ENCODE measurements at places on chromosomes 11 and 22.

DNA sequence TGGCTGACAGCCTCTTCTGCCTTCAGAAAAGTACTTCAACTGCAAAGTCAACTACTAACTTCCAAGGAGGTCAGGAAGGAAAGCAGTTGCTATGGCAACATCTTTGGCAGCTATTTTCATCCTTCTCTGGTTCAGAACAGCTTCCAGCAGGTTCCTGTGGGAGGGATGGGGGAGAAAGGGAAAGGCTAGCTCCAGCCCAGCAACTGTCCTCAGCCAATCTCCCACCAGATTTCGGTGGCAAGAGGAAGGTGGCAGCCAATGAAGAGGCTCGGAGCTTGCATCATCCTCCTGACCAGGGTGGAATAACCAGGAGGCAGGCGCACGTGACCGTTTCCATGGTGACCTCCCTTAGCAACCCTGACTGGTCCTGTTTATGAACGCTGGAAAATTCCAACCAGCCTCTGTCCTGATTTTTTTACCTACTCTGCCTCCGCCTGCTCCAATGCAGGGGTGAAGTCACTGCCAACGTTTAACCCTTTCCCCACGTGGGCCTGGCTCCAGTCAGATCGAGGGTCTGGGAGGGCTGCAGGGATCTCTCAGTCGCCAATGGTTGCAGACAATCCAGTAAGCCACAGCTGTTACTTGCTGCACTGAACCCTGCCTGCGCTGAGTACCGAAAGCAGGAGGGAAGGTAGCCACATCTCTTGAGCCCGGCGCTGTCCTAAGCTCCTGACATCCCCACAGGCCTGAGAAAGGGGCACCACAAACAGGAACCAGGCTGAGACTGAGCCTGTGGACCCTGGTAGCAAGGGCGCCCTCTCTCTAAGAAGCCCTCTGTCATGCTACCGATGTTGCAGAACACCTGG, 11.2 kb upstream of the MALAT1 start:
- peak; percentile 96 for DNase-seq

DNA sequence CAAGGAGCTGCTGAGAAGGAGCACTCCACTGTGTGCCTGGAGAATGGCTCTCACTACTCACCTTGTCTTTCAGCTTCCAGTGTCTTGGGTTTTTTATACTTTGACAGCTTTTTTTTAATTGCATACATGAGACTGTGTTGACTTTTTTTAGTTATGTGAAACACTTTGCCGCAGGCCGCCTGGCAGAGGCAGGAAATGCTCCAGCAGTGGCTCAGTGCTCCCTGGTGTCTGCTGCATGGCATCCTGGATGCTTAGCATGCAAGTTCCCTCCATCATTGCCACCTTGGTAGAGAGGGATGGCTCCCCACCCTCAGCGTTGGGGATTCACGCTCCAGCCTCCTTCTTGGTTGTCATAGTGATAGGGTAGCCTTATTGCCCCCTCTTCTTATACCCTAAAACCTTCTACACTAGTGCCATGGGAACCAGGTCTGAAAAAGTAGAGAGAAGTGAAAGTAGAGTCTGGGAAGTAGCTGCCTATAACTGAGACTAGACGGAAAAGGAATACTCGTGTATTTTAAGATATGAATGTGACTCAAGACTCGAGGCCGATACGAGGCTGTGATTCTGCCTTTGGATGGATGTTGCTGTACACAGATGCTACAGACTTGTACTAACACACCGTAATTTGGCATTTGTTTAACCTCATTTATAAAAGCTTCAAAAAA, 72.6 kb downstream of the NCAPD3 start:
- DNase-seq: no peak

DNA sequence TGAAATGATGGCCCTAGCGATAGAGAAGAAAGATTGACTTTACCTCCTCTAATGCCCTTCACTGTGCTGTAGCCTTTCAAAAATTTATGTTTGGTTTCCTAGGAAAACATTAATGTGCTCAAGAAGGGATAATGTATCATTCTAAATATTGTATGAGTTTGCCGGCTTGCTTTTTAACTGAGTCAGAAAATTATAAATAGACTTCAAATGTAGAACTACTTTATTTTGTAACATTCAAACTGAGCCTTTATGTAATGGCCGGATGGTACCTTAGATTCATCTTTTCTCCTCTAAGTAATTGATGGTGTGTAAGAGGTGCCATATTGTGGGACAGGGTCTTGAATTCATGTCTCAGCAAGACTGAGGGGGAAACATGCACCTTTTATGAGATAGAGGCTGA, 57.7 kb downstream of the BID start:
- DNase-seq: no peak

GRCh38 chr22:47307822-47308221, 545.4 kb downstream of the TBC1D22A start:
- no peak for DNase-seq

- no peak for DNase-seq
Observed at GRCh38 chr11:35323076-35323868, 96.1 kb downstream of the SLC1A2 start.

DNA sequence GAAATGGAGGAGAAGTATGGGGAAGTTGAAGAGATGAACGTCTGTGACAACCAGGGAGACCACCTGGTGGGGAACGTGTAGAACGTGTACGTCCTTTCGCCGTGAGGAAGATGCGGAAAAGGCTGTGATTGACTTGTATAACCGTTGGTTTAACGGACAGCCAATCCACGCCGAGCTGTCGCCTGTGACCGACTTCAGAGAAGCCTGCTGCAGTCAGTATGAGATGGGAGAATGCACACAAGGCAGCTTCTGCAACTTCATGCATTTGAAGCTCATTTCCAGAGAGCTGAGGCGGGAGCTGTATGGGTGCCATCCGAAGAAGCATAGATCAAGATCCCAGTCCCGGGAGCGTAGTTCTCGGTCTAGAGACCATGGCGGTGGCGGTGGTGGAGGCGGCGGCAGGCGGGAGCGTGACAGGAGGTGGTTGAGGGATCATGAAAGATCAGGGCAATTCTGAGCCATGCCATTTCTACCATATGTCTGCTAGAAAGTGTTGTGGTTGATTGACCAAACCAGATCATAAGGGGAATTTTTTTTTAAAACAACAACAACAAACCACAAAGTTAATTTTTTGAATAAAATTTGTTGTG, 36.8 kb upstream of the PHOX2A start:
- DNase-seq: no peak

DNA sequence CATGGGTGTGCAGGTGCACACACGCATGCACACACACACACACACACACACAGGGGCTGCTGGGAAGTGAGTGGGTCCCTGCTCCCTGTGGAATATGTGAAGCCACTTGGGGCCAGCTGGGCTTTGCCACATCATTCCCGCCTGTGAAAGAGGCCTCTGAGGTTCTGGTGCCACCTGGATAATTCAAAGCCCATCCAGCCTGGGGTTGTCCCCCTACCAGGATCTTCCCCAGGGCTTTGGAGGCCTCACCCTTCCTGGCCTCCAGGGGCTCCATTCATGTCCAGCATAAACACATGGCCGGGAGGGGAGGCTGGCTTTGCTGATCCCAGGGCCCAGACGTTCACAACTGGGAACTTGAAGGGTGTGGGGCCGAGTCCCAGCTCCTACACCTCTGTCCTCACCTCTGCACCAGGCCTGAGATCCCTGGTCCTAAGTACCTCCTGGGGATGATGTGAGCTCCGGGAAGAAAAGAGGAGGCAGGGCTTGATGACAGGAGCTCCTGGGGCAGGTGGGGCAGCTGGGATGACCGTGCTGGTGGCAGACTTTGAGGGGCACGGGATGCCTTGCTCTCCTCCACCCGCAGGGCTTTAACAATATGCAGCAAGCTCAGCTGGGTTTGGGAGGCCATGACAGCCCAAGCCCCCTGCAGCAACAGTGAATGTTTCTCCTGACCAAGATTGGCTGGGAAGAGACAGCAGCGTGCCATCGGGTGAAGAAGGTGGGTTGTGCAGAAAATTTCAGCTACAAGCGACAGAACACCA, 14.2 kb downstream of the LINC01488 start:
- no peak for DNase-seq

GRCh38 chr22:37174964-37175363, 13.1 kb downstream of the C1QTNF6 start:
- DNase-seq: no peak

DNA sequence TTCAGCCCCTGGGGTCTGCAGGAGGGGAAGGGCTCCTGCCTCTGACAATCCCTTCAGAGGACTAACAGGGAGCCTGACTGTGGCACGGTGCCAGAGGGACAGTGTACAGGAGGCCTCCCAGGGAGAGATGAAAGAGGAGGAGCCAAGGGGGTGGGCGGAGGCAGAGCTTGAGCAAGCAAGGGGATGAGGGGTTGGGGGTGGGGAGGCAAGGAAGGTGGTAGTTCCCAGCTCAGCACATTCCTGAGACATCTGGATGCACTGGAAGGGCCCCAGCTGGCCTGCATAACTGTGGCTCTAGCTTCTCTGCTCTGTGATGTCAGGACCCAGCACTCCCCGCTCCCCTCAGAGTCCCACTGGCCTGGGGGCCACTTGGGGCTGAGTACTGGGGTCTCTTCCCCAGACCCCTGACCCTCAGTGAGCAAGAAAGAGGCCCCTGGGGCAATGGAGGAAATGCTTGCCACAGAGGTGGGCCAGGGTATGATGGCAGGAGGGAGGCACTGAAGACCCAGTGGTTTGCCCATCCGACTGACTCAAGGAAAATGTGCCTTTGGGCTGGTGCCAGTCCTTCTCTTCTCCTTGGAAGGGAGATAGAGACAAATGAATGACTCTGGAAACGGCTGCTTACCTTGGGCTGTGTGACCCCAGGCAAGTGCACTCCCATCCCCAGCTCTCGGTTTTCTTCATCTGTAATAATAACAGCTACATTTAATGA, 13.3 kb downstream of the CREB3L1 start:
- no peak for DNase-seq

DNA sequence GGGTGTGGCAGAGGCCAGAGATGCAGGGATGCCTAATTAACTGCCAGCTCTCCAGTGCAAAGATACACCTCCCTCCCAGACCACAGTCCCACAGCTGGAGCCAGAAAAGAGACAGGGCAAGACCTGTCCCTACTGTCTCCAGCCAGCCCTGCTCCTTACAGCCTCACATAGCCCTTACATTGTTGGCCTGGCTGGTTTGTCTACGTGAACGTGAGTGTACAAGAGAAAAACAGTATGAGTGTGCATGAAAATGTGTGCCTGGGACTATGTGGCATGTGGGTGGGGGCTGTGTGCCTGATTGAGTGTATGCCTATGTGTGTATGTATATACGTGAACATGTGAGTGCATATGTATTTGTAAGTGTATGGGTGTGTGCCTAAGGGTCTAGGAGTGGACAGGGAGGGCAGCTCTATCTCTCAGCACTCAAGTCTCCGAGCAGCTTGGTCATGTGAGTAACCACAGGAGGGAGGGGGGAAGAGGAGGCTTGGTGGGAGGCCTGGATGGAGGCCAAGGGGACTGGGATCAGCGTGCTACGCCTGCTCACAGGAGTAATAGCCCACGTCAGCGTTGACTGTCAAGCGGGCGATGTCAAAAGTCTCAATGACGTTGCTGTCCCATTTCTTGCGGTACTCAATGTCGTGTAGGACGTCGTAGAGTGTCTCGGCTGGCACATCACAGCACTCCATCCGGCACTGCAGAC, 6.6 kb upstream of the ARAP1 start:
- DNase-seq: no peak

DNA sequence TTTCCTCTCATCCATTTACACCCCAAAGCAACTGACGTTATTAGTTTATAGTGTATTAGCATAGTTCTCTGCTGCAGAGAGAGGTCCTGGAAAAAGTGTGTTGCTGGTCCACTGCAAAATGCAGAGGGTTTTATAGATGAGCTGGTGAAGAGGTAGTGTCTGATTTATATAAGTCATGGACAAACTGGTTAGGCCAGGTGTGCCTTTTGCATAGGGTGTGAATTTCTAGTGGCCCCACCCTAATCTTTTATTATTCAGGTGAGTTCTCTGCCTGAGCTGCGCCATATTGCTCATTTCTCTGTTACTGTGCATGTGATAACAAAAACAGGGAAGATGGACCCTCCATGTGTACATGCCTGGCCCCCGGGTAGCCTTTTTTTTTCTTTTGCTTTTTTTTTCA, 43.1 kb upstream of the TRIM77 start:
- no peak for DNase-seq

- no peak for DNase-seq
Observed at GRCh38 chr11:126122863-126123262, 60.2 kb upstream of the CDON start.

GRCh38 chr11:116397602-116398084, 375.1 kb downstream of the BUD13 start:
- DNase-seq: no peak

DNA sequence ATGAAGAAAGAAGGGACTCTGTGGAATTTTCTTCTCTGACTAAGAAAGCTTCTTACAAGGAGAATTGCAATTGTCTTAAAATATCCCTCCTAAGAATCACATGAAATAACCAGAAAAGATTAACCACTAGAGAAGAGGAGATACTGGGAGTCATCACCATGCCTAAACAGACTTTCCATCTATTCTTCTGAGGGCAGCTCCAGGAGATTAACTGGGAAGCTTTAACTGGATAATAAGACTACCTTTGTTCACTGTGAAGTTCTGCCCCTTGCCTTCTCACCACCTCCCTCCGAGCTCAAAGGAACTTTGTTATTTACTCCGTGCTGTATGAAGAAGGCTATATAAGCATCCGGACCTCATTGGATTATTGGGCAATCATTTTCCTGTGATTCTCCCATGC, 24.5 kb upstream of the MMP7 start:
- no peak for DNase-seq

DNA sequence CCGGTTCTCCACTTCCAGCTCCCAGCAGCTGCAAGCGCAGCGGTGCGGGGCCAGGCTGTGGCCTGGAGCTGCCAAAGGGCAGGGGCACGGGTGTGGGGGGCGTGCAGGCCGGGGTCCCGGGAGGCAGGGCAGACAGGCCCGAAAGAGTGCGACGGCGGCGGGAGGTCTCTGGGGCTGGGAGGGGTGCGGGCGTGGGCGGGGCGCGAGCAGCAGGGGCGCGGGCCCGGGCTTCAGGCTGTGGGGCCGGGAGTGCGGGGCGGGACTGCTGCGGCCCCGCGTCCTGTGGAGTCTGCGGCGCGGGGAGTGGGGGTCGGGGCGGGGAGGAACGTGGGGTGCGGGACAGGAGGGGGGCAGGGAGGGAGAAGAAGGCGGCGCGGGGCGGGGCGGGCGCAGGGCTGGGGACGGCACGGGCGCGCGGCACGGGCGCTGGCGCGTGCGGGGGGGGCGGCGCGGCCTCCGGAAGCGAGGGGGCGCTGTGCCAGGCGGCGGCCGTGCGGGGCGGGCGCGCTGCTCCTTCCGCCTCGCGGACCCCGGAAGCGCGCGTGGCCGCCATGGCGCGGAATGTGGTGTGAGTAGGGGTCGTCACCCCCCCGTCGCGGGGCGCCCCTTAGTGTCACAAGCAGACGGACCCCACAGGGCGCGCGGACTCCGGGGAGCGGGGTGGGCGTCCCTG, at the start of gene MRPL23:
MRPL23 (plus strand) TSS at position 521 of the 673 bp plus-strand sequence; CDS start at position 552, 31 bp downstream.
- DNase-seq: no peak

DNA sequence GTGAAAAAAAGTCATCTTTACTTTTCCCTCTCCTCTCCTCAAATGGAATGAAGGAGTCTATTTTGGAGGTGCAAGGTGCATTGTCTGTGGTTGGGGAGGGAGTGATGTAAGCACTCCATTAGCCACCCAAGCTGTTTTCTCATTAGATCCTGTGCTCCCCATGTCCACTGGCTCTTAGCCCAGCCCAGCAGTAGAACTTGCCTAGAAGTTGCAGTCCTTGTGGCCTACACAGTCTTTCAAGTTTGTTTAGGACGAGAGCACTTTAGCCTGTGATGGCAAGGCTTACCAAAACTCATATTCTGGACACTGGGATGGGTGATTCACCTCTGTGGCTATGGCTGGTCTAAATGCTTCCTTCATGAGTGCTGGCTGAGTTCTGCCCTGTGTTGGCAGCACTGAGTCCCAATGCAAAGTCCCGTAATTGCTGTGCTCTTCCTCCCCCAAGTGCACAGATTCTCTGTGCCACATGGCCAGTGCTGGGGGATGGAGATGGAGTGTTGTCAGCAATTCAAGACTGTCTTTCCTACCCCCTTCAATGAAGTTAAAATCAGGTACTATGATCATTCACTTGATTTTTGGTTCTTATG, 15.8 kb downstream of the SLC22A25 start:
- DNase-seq: no peak
